ENCODE measurements at places on chromosomes 7 and 10. TPM values are rescaled to one million over a fixed set of nuclear protein-coding genes. Genes with fewer than 3 reads are reported as not detected.

The LRRC61 gene
- total RNA-seq = 24.0 TPM

The LIPJ gene
- not detected for total RNA-seq

The DUS4L gene
- total RNA-seq = 12.5 TPM

The C7orf33 gene
- not detected for total RNA-seq

The ASB4 gene
- 0.03 TPM for total RNA-seq

The C10orf62 gene
- total RNA-seq = 0.23 TPM

The LZTS2 gene
- total RNA-seq = 62.9 TPM

GRCh38 chr7:128458956-128459355, 3.3 kb downstream of the HILPDA start:
- H3K27me3 ChIP-seq = no peaks in the 10 kb centered on the region
- H3K4me3 ChIP-seq = no peak overlapping the region
- no peak overlapping the region for H3K27ac ChIP-seq
- DNase-seq = no peak
- H3K36me3 ChIP-seq = no peaks in the 10 kb centered on the region
- peaks cover 19% of the 10 kb centered on the region for H3K4me1 ChIP-seq

- DNase-seq = peak; percentile 60
- H3K4me3 ChIP-seq = no peak overlapping the region
- peak overlapping the region; percentile 76 for H3K27ac ChIP-seq
- no peaks in the 10 kb centered on the region for H3K36me3 ChIP-seq
- H3K27me3 ChIP-seq = no peaks in the 10 kb centered on the region
- peaks cover 18% of the 10 kb centered on the region for H3K4me1 ChIP-seq
These were observed 80.5 kb upstream of the PPIF start for GRCh38 chr10:79266543-79267312.

- no peaks in the 10 kb centered on the region for H3K27me3 ChIP-seq
- DNase-seq = peak; percentile 32
- H3K4me1 ChIP-seq = no peaks in the 10 kb centered on the region
- H3K36me3 ChIP-seq = no peaks in the 10 kb centered on the region
- H3K4me3 ChIP-seq = no peak overlapping the region
These were observed 656.0 kb downstream of the CNTNAP2 start for GRCh38 chr7:146772601-146773000.

GRCh38 chr10:43137717-43138020, 576 bp upstream of the CSGALNACT2 start:
- peak overlapping the region; percentile 99 for H3K27ac ChIP-seq
- H3K36me3 ChIP-seq = no peaks in the 10 kb centered on the region
- H3K4me3 ChIP-seq = peak overlapping the region; percentile 98
- H3K4me1 ChIP-seq = peaks cover 12% of the 10 kb centered on the region
- H3K27me3 ChIP-seq = no peaks in the 10 kb centered on the region

- H3K4me3 ChIP-seq = no peak overlapping the region
- H3K36me3 ChIP-seq = no peaks in the 10 kb centered on the region
- no peaks in the 10 kb centered on the region for H3K27me3 ChIP-seq
- no peaks in the 10 kb centered on the region for H3K4me1 ChIP-seq
These were observed 153.5 kb upstream of the PDE1C start for GRCh38 chr7:32223721-32224120.

DNA sequence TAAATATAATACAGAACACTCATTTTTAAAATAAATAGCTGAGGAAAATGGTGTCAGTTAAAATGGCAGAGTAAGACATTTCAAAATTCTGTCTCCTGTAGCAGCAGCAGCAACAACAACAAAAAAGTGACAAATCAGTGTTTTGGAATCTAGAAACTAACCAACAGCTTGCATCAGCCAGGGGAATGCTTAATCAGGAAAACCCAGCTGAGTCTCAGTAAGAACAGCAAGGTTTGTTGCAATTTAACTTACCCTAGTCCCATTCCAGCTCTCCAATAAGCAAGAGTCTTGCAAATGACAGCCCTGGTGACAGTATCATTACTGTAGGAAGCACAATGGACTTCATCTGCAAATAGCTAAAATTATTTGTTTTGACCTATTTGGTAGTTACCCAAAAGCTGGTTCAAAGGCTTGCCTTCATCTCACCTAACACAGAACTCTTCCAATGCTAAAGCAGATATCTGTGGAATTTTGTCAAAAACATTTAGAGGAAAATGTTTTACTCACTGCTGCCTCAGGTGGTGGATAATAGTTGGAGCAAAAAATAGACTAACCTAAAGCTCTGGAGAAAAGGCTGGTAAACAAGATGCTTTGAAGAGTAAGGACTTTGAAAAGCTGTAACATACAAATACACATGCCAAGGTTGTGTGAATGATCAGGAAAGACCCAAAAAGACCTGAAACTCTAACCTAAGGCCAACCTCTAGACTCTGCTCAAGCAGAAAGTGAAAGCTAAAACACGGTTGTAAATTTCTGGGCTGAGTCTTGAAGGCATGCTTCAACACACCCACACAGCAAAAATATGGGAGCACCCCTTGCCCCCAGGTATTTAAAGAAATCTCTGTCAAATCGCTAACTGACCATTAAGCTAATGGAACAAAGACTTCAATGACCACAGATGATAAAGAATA, 9.9 kb upstream of the ARHGAP22 start:
- H3K27ac ChIP-seq = no peak overlapping the region
- H3K27me3 ChIP-seq = no peaks in the 10 kb centered on the region
- H3K4me1 ChIP-seq = no peaks in the 10 kb centered on the region

- H3K4me3 ChIP-seq = no peak overlapping the region
- H3K27ac ChIP-seq = no peak overlapping the region
- no peaks in the 10 kb centered on the region for H3K36me3 ChIP-seq
These were observed 166.4 kb downstream of the MLLT10 start for GRCh38 chr10:21700474-21700873.

GRCh38 chr7:114432703-114433102, 18.1 kb downstream of the FOXP2 start:
- H3K27me3 ChIP-seq = no peaks in the 10 kb centered on the region
- H3K4me1 ChIP-seq = no peaks in the 10 kb centered on the region
- H3K4me3 ChIP-seq = no peak overlapping the region
- H3K27ac ChIP-seq = no peak overlapping the region
- H3K36me3 ChIP-seq = no peaks in the 10 kb centered on the region
- DNase-seq = no peak

GRCh38 chr7:153858355-153858754, 193.8 kb upstream of the DPP6 start:
- no peaks in the 10 kb centered on the region for H3K4me1 ChIP-seq
- no peak overlapping the region for H3K27ac ChIP-seq
- no peaks in the 10 kb centered on the region for H3K27me3 ChIP-seq
- H3K4me3 ChIP-seq = no peak overlapping the region

DNA sequence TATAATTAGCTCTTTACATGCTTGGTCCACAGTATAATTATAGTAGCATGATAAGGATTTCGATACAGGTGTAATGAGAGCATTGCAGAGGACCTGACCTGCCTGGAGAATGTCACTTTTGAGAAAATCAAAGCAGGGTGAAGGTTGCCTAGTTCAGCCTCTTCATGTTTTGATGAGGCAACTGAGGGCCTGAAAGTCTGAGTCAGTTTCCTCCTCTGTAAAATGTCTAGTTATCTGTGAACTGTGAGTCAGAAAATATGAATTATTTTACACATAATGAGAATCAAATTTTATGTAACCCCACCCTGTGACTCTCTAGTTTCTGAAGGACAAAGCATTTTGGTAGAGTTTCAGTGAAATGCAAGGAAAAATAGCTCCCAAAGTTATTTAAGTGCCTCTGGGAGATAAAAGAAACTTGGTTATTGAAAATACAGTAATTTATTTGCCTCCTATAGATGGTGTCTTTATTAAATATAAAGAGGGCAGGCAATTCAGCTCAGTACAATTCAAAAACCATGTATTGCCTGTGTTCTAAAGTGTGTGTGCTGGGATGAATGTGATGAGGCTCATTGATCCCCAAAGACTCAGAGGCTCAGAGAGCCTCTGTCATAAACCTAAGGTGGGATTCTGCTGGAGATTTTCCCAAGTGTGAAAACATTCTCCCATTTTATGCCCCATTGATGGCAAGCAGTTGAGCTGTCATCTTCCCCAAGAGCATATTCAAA, 37.3 kb upstream of the SAMD9L start:
- no peak overlapping the region for H3K4me3 ChIP-seq
- no peaks in the 10 kb centered on the region for H3K36me3 ChIP-seq
- DNase-seq = no peak
- H3K27me3 ChIP-seq = peaks cover 12% of the 10 kb centered on the region
- H3K27ac ChIP-seq = no peak overlapping the region

- H3K4me1 ChIP-seq = peaks cover 34% of the 10 kb centered on the region
- H3K27ac ChIP-seq = peak overlapping the region; percentile 84
- H3K36me3 ChIP-seq = no peaks in the 10 kb centered on the region
- H3K27me3 ChIP-seq = no peaks in the 10 kb centered on the region
These were observed 29.9 kb upstream of the DDX50 start for GRCh38 chr10:68871105-68871711.

DNA sequence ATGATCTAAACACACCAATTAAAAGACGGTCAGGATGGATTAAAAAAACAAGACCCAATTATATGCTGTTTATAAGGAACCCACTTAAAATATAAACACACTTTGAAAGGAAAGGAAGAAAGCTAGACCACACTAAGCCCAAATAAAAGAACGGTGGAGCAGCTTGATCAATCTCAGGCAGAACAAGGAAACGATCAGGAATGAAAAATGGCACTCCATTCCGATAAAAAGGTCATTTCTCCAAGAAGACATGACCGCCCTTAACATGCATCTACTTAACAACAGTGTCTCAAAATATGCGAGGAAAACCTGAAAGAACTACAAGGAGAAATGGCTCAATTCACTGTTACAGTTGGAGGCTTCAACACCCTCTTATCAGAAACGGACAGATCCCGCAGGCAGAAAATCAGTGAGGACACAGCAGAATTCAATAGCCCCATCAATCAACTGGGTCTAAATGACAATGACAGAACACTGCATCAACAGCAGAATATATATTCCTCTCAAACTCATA, 210.0 kb downstream of the MAD1L1 start:
- H3K27ac ChIP-seq = no peak overlapping the region
- no peaks in the 10 kb centered on the region for H3K36me3 ChIP-seq
- peaks cover 17% of the 10 kb centered on the region for H3K4me1 ChIP-seq
- H3K4me3 ChIP-seq = no peak overlapping the region

DNA sequence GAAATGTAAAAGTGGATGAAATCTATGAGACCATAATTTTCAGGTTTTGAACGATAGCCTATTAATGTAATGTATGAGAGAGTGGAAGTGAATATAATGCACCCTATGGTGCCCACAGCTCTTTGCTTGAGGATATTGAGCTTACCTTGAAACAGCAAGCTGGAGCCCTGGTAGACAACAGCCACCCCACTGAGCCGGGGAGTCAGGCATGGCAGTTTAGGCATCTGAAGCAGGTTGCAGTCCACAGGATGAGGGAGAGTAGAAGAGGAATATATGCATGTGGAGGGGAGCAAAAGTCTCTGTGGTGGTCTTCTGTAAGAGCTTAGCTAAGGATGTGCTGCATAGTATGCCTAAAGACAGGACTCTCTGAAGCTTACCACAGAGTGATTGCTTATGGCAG, 817.3 kb downstream of the DNAJB9 start:
- H3K4me3 ChIP-seq = no peak overlapping the region
- no peaks in the 10 kb centered on the region for H3K27me3 ChIP-seq
- no peak for DNase-seq
- H3K36me3 ChIP-seq = no peaks in the 10 kb centered on the region

DNA sequence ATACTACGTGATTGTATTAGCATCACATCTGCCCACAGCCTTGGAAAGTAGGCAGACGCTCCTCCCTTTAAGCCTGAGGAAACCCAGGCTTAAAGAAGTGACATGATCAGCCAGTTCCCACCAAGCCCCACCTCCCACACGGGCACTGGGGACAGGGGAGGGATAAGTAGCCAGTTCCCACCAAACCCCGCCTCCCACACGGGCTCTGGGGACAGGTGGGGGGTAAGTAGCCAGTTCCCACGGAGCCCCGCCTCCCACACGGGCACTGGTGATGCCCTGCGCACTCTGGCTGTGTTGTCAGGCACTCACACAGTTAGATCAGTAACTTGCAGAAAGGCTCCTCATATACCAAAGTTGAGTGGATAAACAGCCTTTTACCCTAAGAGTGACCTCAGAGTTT, 606.8 kb downstream of the PTPRN2 start:
- no peaks in the 10 kb centered on the region for H3K27me3 ChIP-seq
- no peak overlapping the region for H3K4me3 ChIP-seq
- no peak for DNase-seq

- peak overlapping the region; percentile 82 for H3K27ac ChIP-seq
- DNase-seq = peak; percentile 38
- H3K4me3 ChIP-seq = peak overlapping the region; percentile 49
- peaks cover 11% of the 10 kb centered on the region for H3K4me1 ChIP-seq
These were observed 803 bp downstream of the RAPGEF5 start for GRCh38 chr7:22356010-22356691.

DNA sequence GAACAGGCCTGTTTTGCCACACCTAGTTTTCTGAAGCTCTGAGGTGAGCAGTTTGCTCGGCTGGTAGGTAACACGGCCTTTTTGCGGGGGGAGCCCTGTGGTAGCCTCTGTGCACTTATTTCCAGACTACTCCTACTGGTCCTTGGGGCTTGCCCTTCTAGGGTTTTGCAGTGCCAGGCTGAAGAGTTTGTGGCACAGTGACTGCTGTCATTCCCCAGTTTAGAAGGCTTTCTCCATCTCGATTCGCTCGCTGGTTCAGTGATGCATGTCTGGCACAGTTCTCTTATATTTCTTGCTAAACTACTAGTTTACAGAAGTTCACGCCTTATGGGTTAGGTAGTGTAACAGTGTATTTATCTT, 711 bp downstream of the KIF20B start:
- H3K4me3 ChIP-seq = peak overlapping the region; percentile 43
- no peaks in the 10 kb centered on the region for H3K4me1 ChIP-seq
- no peaks in the 10 kb centered on the region for H3K27me3 ChIP-seq
- peak; percentile 23 for DNase-seq
- H3K27ac ChIP-seq = peak overlapping the region; percentile 54

GRCh38 chr10:63375458-63375857, 90.3 kb downstream of the JMJD1C start:
- DNase-seq = no peak
- H3K4me1 ChIP-seq = no peaks in the 10 kb centered on the region
- H3K36me3 ChIP-seq = no peaks in the 10 kb centered on the region
- no peak overlapping the region for H3K4me3 ChIP-seq

DNA sequence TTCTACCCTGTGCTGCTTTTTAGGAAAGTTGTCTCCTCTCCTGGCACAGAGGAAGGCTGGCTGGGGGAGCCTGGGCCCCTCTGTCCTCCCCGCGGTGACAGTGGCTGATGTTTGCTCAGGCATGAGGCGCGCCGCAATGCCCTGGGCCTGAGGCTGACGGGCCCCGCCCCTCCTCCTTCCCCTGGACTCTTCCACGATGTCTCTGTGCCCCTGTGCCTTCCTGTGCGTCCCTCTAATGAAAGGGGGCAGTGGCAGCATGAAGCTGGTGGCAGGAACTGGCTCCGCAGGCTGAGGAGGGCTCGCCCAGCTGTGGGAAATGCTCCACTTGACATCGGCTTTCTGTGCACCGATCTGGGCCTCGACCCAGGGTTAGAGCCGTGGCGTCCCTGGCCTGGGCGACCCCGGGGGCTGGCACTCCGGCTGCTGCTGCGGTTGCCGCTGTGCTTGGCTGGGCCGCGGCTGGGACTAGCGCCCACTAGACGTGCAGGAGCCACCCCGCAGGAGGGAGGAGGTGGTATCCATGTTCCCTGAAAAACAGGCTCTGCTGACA, 67.9 kb downstream of the ZNF680 start:
- no peaks in the 10 kb centered on the region for H3K36me3 ChIP-seq
- H3K4me3 ChIP-seq = no peak overlapping the region
- H3K27me3 ChIP-seq = no peaks in the 10 kb centered on the region
- DNase-seq = no peak
- H3K27ac ChIP-seq = no peak overlapping the region

Measured in hepatocyte (in vitro differentiated cells).